ENCODE measurements at places on chromosomes 5 and 9. TPM values are rescaled to one million over a fixed set of nuclear protein-coding genes. Genes with fewer than 3 reads are reported as not detected.
A peak's percentile ranks its signal among the peaks of the same experiment; 100 is the strongest.

Gene NKD2
- 2.5 TPM for total RNA-seq

Gene SPATA9
- total RNA-seq = 0.46 TPM

Gene C9orf153
- not detected for total RNA-seq

Gene PCDHGA7
- 6.8 TPM for total RNA-seq

Gene C5orf22
- total RNA-seq = 19.3 TPM

Gene PCDHGA10
- 9.7 TPM for total RNA-seq

DNA sequence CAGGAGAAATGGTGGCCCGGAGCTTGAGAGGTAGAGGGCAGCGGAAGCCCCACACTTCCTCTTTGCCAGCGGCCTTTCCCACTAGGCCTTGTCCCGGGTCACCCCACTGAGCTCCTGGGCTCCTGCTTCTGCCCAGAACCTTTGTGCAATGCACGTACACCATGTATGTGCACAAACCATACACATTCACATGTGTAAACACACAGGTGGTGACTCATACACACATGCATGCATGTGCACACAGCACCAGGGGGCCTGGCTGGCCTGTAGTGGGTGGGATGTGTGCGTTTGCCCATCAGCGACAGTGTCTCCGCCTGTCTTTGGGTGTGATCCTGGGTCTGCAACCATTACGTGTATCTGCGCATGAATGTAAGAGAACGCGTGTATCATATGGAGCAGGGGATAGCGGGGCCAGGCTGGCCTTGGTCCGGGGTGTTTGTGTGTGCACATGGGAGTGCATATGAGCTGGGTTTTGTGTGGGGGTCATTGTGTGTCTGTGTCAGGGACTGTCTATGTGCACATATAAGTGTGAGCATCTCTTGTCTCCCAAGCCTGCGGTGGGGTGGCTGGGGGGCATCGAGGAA, 43.7 kb downstream of the PSD2 start:
- H3K4me1 ChIP-seq = no peaks in the 10 kb centered on the region
- H3K4me3 ChIP-seq = no peak overlapping the region
- DNase-seq = peak; percentile 7
- H3K27ac ChIP-seq = no peak overlapping the region
- no peaks in the 10 kb centered on the region for H3K27me3 ChIP-seq

- H3K27ac ChIP-seq = no peak overlapping the region
- no peak for DNase-seq
- H3K36me3 ChIP-seq = no peaks in the 10 kb centered on the region
- no peak overlapping the region for H3K4me3 ChIP-seq
Observed at GRCh38 chr5:90944116-90944515, 385.5 kb downstream of the ADGRV1 start.

GRCh38 chr5:57804505-57804904, 321.9 kb upstream of the ACTBL2 start:
- no peak for DNase-seq
- H3K4me3 ChIP-seq = no peak overlapping the region
- H3K27ac ChIP-seq = no peak overlapping the region
- H3K4me1 ChIP-seq = no peaks in the 10 kb centered on the region
- no peaks in the 10 kb centered on the region for H3K27me3 ChIP-seq
- no peaks in the 10 kb centered on the region for H3K36me3 ChIP-seq

DNA sequence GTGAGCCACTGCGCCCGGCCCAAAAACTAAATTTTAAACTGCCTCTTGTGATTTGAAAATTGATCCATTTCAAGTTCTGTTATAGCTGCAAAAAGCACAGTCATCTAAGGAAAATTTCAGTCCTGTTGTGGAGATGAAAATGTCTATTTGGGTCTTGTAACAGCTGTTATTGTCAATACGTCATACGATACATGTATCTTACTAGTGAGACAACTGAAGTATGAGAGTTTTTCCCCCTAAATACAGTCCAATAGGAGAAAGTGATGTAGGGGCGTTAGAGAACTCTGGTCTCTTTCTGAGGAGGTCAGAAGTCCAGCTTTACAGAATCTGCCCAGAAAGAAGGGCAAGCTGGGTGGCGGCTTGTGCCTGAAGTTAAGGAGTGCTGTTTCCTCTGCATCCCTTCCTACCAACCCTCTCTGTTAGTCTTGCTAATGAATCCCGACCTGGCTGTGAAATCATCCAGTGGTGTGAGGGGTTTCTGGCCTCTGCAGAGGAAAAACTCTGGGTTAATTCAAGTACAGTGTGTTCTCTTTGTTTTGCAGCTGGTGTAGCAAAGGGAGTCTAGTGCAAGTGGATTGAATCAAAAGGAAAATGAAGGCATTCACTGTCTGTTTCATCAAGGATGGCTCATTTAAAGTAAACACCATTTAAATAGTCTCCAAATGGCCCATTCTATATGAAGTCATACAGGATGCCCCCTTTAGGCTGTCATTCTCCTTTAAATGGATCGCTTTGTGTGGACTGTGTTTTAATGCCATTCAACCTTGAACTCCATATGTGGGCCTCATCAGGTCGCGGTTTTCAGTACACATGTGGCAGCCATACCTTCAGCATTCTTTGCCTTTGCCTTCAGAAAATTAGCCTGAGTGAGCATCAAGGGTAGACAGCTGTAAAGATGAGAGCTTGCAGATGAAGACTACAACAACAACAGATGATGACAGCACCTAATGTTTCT, 59.0 kb downstream of the AOPEP start:
- H3K36me3 ChIP-seq = no peaks in the 10 kb centered on the region
- H3K4me3 ChIP-seq = no peak overlapping the region
- no peak overlapping the region for H3K27ac ChIP-seq
- DNase-seq = no peak
- peaks cover 3% of the 10 kb centered on the region for H3K4me1 ChIP-seq
- H3K27me3 ChIP-seq = no peaks in the 10 kb centered on the region

- no peak overlapping the region for H3K4me3 ChIP-seq
- H3K27ac ChIP-seq = no peak overlapping the region
- no peak for DNase-seq
- H3K36me3 ChIP-seq = no peaks in the 10 kb centered on the region
- H3K27me3 ChIP-seq = no peaks in the 10 kb centered on the region
Observed at GRCh38 chr5:43304525-43304924, 8.7 kb downstream of the HMGCS1 start.

GRCh38 chr5:171586436-171586835, 167.0 kb downstream of the FGF18 start:
- no peaks in the 10 kb centered on the region for H3K27me3 ChIP-seq
- H3K4me3 ChIP-seq = no peak overlapping the region
- no peaks in the 10 kb centered on the region for H3K4me1 ChIP-seq
- H3K36me3 ChIP-seq = no peaks in the 10 kb centered on the region

GRCh38 chr9:96299823-96300222, 2.2 kb downstream of the HSD17B3 start:
- H3K4me1 ChIP-seq = no peaks in the 10 kb centered on the region
- no peak overlapping the region for H3K4me3 ChIP-seq
- no peak for DNase-seq
- H3K27ac ChIP-seq = no peak overlapping the region
- H3K27me3 ChIP-seq = no peaks in the 10 kb centered on the region
- H3K36me3 ChIP-seq = no peaks in the 10 kb centered on the region

- DNase-seq = no peak
- H3K4me1 ChIP-seq = no peaks in the 10 kb centered on the region
- H3K36me3 ChIP-seq = no peaks in the 10 kb centered on the region
- H3K4me3 ChIP-seq = no peak overlapping the region
- no peak overlapping the region for H3K27ac ChIP-seq
Observed at GRCh38 chr5:175526691-175527090, 48.3 kb downstream of the SFXN1 start.

DNA sequence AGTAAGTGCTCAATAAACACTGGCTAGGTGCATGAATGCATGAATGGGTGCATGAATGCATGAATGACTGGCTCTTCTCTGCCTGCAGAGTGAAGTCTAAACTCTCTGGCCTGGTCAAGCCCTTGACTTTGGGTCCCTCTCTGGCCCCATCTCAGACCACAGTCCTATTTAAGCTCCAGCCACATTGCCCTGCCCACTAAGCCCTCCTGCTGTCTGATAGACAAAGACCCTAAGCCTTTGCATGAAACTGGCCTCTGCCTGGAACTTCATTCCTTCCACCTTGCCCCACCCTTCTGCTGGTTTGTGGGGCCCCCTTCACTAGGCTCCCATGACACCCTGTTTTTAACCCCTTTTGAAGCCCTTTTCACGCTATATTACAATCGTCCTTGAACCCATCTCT, 202.4 kb downstream of the TTLL11 start:
- no peak overlapping the region for H3K4me3 ChIP-seq
- H3K27ac ChIP-seq = no peak overlapping the region
- peaks cover 12% of the 10 kb centered on the region for H3K4me1 ChIP-seq
- no peak for DNase-seq
- no peaks in the 10 kb centered on the region for H3K27me3 ChIP-seq
- H3K36me3 ChIP-seq = no peaks in the 10 kb centered on the region

DNA sequence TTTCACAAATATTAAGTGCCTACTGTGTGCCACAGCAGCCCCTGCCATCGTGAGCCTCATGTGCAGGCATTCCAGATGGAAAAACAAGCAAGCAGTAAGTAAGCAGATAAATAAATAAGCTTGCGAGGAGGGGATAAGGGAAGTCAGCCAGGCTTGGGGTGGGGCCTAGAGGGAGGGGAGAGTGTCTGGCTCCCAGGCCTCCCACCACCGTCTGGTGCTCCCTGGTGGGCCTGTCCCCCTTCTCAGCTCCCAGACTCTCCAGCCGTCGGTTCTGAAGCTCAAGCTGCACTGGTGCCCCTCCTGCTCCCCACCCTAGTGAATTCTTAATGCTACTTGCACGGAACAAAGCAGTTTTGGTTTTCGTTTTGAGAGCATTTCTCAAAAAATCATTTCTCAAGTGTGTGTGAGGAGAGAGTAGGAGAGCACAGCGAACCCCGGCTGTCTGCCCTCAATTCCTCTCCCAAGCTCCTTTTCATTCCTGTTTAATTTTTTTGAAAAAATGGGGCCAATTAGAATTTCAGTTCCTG, 6.6 kb upstream of the IER5L start:
- no peaks in the 10 kb centered on the region for H3K27me3 ChIP-seq
- H3K27ac ChIP-seq = no peak overlapping the region
- no peak for DNase-seq
- no peaks in the 10 kb centered on the region for H3K36me3 ChIP-seq
- H3K4me1 ChIP-seq = no peaks in the 10 kb centered on the region
- no peak overlapping the region for H3K4me3 ChIP-seq

GRCh38 chr5:66739951-66740350, 143.8 kb downstream of the MAST4 start:
- no peaks in the 10 kb centered on the region for H3K36me3 ChIP-seq
- H3K4me3 ChIP-seq = no peak overlapping the region
- peaks cover 8% of the 10 kb centered on the region for H3K4me1 ChIP-seq
- DNase-seq = no peak

GRCh38 chr5:58294598-58295305, 165.1 kb downstream of the PLK2 start:
- no peak overlapping the region for H3K4me3 ChIP-seq
- no peak for DNase-seq
- H3K27ac ChIP-seq = no peak overlapping the region
- no peaks in the 10 kb centered on the region for H3K27me3 ChIP-seq
- no peaks in the 10 kb centered on the region for H3K36me3 ChIP-seq
- H3K4me1 ChIP-seq = no peaks in the 10 kb centered on the region

Data from ovary (tissue), 10 donors.